Endothelial cell (in vitro differentiated cells): ENCODE measurements at places on chromosomes 6 and 20. TPM values are rescaled to one million over a fixed set of nuclear protein-coding genes. Genes with fewer than 3 reads are reported as not detected.

DNA sequence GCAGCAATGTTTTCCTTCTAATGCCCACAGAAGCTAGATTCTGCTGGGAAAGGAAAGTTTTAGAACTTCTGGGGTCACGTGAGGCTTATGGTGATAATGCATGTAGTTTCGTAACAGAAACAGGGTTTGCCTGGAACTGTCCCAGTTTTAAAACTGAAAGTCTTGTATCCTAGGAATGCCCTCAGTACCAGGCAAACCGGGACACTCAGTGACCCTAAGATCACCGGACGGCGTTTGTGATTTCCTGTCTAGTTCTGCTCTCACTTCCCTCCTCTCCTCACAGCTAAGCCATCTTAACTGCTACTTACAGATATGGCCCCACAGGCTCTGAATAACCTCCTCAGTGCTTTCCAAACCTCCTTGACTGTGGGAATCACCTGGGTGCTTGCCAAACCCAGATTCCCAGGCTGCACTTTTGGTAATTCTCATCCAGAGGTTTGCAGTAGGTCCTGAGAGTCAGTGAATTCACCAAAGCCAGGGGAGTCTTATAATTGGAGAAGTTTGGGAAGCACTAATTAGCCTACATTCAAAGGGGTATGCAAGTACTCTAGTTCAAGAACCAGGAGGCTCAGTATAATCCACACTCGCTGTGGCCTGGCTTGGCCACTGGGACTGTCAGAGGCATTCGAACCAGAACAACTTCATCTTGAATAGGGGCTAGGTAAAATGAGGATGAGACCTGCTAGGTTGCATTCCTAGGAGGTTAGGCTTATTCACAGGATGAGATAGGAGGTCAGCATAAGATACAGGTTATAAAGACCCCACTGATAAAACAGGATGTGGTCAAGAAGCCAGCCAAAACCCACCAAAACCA is 231.6 kb upstream of the MYLIP start:
- no peak for DNase-seq
- no peaks in the 10 kb centered on the region for H3K36me3 ChIP-seq
- no peaks in the 10 kb centered on the region for H3K27me3 ChIP-seq

DNA sequence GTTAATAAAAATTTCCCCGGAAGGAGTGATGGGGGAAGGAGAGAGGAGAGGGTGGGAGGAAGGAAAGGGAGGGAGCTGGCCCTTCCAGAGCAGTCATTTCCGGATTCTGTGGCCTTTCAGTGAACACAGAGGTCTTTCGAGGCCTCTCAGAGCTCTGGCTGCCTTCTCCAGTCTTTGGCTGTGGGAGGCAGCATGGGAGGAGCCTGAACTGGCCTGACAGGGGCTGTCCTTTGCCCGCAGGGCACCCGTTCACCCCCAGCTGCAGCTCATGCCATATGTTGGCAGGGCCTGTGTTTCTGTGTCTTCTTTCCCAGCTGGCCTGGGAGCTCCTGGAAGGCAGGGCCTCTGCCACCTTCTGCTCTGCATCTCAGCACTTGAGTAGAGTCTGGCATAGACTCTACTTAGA is 95.5 kb downstream of the PPP1R14C start:
- H3K4me3 ChIP-seq, result no peak overlapping the region
- H3K36me3 ChIP-seq, result peaks cover 4% of the 10 kb centered on the region
- H3K4me1 ChIP-seq, result no peaks in the 10 kb centered on the region
- H3K27me3 ChIP-seq, result no peaks in the 10 kb centered on the region
- H3K27ac ChIP-seq, result no peak overlapping the region
- DNase-seq, result no peak

DNA sequence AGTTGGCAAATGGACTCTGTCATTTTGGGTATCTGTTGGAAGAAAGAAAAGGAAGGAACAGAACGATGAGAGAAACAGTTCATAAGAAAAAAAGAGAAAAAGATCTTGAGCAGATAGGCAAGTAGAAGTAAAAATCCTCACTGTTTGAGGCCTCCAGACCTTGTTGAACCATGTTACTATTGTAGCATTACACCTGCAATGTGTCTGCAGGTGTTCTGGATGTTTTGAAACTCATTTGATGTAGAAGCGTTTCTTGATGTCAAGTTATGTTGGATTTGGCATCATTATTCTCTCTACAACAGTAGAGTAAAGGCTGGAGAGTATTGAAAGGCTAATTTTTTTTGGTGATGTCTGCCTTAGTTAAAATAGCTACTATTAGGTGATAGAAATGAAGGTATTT is 108.7 kb downstream of the CARMIL1 start:
- no peak overlapping the region for H3K4me3 ChIP-seq
- peaks cover 26% of the 10 kb centered on the region for H3K4me1 ChIP-seq
- no peaks in the 10 kb centered on the region for H3K27me3 ChIP-seq
- H3K27ac ChIP-seq, result no peak overlapping the region

The LY6G6D gene
- total RNA-seq, result not detected

The TNFRSF6B gene
- not detected for total RNA-seq

The RFX6 gene
- total RNA-seq, result not detected

GRCh38 chr6:112253841-112254816 is at the start of gene LAMA4:
Gene LAMA4, minus strand, starts transcription at chr6:112254567. Its CDS starts 417 bp downstream, at chr6:112254150.
- H3K4me3 ChIP-seq, result peak within 1 kb of the TSS; percentile 88
- H3K27ac ChIP-seq, result peak within 1 kb of the TSS; percentile 50

- no peaks in the 10 kb centered on the region for H3K36me3 ChIP-seq
- H3K27me3 ChIP-seq, result peaks cover 15% of the 10 kb centered on the region
- no peak overlapping the region for H3K4me3 ChIP-seq
- H3K27ac ChIP-seq, result no peak overlapping the region
Observed at GRCh38 chr20:58148891-58149290, 79.6 kb downstream of the ANKRD60 start.

The KHDC1 gene
- total RNA-seq, result 2.6 TPM
